ENCODE measurements at places on chromosomes 5 and 9.
A peak's percentile ranks its signal among the peaks of the same experiment; 100 is the strongest.

GRCh38 chr5:148912714-148913398 lies 86.4 kb downstream of the ADRB2 start:
- DNase-seq, result no peak

DNA sequence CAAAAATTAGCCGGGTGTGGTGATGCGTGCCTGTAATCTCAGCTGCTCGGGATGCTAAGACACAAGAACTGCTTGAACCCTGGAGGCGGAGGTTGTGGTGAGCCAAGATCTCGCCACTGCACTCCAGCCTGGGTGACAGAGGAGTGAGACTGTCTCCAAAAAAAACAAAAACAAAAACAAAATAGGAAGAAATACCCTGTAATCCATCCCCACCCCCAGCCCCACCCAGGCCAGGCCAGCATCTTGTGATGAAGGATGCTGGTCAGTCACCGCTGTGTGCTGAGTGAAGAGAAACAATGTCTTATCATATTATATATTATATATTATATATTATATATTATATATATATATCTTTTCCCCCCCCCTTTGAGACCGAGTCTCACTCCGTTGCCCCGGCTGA lies 15.4 kb upstream of the CCIN start:
- DNase-seq, result no peak

- DNase-seq, result no peak
These were observed 126.1 kb downstream of the CACNA1B start for GRCh38 chr9:138003485-138004190.

GRCh38 chr5:82298668-82299067 lies 20.5 kb upstream of the RPS23 start:
- DNase-seq, result no peak

DNA sequence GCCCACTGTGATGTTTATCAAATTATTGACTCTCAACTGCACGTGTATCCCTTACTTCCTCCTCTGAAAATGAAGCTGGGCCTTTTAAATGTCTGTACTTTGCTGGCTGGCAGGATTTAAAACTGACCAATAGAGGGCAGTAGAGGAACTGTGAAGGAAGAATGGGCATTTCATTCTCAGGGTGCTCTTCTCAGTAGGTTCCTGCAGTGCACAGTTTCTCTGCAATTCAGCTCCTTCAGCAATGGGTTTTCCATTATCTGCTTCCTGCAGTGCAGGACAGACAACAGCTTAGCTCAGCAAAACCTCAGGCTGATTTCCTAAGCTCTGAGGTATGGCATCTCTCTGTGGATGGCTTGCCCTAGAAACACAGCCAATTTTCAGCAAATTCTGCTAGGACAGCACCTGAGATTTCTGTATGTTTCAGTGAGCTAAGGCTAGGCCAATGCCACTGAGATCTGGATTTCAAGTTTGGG lies 298.4 kb upstream of the PRDM9 start:
- DNase-seq, result no peak

DNA sequence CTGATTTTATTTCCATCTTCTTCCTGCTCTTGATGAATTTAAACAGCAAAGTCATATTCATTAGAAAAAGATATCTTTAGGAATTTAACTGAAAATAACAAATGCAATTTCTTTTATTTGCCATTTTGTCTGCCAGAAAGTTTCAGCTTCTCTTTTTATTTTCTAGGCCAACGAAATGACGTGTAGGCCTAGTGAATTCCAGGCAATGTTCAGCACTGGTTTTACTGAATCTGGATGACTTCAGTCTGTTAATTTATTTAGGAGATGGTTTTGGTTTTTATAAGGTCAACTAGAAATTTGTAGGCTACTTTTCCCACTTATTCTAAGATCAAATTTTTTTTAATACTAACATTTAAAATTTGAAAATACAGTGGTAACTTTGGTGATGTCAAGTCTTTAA lies 129.1 kb upstream of the VCAN start:
- no peak for DNase-seq

DNA sequence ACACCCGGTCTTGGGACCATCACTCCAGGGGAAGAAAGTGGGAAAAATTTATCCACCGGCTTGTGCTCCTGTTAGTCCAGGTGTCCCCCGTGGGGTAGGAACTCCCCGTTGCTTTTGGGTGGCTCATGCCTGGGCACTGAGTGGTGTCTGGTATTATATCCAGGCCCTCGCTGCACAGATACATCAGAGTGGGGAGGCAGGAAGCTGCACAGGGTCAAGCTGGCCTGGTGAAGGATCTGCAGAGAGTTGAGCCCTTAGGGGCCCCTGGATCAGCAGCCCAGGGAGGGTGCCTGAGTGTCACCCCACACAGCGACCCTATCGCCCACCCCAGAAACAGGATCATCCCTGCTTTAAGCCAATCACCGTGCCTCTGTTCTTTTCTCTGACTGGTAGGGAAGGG lies 24.4 kb upstream of the COL5A1 start:
- no peak for DNase-seq

DNA sequence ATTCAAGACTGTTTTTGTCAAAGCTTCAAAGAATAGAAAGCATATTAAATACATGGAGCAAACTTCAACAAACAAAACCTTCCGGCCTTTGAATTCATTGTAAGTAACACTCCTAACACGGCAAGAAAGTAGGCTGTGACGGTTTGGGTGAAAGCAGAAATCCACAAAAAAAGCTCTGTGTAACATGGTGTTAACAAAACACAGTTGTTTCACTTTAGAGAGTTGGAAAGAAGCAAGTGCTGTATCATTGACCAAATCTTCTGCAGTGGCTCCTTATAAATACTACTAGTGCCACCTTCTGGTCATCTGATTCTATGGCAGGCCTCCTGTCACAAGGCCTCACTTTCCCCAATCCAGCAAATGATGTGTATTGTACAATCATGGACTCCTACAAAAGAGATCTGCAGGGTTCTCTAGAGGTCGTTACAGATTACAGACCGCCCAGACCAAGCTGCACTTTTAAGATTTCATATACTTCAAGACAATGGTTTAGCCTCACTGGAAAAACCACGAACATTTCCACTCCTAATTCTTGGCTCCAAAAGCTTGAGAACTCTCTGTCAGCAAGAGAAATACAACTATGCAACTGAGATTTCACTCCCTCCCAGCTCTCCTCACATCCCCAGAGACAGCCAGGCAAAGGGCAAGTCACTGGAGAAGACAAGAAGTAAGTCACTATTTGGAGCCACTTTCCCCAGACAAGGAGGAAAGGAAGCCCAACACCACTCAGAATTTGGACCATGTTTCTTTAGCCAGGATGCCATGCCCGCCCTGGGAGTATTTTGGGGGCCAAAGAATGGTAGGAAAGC lies 196.2 kb downstream of the DTWD2 start:
- DNase-seq, result peak; percentile 21

DNA sequence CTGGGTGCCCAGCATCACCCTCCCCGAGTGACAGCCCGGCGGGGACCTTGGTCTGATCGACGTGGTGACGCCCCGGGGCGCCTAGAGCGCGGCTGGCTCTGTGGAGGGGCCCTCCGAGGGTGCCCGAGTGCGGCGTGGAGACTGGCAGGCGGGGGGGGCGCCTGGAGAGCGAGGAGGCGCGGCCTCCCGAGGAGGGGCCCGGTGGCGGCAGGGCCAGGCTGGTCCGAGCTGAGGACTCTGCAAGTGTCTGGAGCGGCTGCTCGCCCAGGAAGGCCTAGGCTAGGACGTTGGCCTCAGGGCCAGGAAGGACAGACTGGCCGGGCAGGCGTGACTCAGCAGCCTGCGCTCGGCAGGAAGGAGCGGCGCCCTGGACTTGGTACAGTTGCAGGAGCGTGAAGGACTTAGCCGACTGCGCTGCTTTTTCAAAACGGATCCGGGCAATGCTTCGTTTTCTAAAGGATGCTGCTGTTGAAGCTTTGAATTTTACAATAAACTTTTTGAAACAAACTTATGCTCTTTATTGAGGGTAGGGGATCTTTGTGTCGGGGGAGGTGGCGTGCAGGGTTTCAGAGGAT lies 1.3 kb downstream of the GADD45G start:
- DNase-seq, result peak; percentile 57

GRCh38 chr9:116599342-116599884 lies 87.7 kb upstream of the TRIM32 start:
- DNase-seq, result no peak

GRCh38 chr9:4812858-4813257 lies 20.1 kb downstream of the RCL1 start:
- DNase-seq, result no peak

DNA sequence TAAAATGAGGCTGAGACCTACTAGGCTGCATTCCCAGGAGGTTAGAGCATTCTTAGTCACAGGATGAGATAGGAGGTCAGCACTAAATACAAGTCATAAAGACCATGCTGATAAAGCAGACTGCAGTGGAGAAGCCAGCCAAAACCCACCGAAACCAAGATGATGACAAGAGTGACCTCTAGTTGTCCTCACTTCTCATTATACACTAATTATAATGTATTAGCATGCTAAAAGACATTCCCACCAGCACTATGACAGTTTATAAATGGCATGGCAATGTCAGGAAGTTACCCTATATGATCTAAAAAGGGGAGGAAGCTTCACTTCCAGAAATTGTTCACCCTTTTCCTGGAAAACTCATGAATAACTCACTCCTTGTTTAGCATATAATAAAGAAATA lies 88.6 kb downstream of the PLPPR1 start:
- DNase-seq, result no peak

DNA sequence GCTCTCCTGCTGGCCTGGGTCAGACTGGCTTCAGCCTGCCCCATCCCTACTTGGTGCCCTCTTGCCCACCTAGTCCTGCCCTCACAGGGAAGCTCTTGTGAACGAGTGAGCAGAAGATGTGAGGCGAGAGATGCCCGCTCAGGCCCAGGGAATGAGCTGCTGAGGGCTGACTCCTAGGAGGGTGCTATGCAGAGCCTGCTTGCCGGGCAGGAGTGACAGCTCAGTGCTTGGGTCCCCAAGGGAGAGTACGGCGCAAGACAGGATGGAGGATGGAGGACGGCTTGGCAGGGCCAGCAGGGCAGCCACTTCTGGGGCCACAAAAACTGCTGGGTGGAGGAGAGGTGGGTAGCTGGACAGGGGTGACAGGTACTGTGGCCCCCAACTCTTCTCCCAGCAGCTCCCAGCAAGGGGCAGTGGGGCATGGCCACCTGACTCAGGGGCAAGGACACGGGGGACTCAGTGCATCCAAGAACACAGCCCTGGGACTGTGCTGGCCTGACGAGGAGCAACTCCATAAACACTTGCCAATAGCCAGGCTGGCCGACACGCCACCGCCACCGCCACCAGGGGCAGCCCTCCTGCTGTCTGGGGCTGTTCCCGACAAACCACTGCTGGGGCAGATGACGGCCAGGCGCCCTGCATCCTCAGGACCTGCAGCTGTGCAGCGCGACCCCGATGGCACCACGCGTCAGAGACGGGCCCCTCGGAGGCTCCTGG lies 55.6 kb upstream of the UBAC1 start:
- DNase-seq, result no peak

DNA sequence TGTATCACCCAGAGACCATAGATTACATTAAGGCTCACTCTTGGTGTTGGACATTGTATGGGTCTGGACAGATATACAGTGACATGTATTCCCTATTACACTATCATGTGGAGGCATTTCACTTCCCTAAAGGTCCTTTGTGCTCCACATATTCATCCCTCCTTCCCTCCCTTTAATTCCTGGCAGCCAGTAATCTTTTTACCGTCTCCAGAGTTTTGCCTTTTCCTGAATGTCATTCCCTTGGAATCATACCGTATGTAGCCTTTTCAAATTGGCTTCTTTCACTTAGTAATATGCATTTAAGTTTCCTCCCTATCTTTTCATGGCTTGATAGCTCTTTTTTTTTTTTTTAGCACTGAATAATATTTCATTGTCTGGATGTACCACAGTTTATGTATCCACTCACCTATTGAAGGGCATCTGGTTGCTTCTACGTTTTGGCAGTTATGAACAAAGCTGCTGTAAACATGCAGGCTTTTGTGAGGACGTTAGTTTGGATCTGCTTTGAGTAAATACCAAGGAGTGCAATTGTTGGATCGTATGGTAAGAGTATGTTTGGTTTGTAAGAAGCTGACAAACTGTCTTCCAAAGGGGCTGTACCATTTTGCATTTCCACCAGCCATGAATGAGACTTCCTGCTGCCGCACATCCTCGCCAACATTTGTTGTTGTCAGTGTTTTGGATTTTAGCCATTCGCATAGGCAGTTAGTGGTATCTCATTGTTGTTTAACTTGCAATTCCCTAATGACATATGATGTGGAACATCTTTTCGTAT lies 122.1 kb upstream of the SMIM23 start:
- no peak for DNase-seq

DNA sequence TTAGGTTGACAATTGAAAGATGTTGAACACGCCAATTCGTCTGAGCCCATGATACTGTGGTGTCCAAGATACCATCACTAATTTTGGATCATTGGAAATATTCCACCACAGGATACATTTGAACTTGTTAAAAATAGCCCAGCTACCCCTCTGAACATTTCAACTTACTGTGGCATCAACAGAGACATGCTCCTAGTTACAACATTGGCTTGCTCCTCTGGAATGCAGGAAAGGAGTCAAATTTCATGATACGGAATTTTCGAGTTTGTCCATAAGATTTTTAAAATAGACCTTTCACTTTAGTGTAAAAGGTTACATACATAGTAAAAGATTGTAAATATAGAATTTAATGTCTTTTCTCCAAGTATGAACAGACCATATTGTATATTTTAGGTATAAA lies 12.8 kb downstream of the SEMA5A start:
- DNase-seq, result no peak

DNA sequence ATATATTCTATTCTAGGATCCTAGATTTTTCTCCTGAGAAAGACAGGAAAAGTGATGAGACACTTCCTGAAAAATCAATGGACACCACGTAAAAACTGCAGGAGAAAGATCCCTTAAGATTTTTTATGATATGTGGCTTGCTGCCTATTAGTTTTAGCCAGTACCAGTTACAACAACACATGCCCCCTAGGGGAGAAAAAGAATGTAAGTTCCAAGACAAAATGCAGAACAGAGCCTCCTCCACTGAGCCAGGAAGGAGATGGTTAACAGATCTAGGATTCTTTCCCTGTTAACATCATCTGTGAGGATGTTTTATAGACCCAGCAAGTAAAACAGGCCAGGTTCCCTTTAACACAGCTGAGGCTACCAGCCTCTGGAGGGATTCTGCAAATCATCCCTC lies 574.7 kb downstream of the TLE4 start:
- no peak for DNase-seq

DNA sequence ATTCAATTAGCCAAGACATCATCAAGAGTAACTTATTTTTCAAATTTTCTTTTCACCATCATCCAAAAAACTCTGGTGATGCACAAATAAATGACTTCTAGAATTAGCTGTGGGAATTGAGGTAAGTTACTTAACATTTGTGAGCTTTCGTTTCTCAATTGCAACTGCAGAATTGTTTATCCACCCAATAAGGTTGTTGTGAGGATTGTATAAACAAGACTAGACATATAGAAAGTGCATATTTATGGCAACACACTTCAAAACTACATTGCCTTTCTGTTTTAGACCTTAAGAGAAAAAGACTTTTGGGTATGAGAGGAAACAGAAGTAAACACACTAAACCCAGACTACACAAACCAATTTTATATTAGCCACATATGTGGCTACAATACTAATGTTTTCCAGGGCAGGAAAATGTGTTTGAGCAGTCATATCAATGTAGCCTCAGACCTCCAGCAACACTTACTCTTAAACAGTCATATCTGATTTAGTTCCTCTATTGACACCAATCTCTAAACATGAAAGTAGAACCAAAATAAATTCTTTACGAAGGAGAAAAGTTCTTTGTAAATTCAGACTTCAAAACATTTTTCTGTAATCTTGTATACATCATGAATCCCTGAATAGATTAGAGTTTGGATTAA lies 488.0 kb upstream of the CYLC2 start:
- DNase-seq, result no peak
